Stimulated activated CD4-positive, alpha-beta T cell treated with anti-CD3 and anti-CD28 coated beads, Interleukin-4, amount 100 ng/mL, for 4 hours (primary cell): ENCODE measurements at places on chromosomes 7 and 10.

GRCh38 chr7:31076051-31076450 lies 23.9 kb downstream of the ADCYAP1R1 start:
- no peak for DNase-seq

DNA sequence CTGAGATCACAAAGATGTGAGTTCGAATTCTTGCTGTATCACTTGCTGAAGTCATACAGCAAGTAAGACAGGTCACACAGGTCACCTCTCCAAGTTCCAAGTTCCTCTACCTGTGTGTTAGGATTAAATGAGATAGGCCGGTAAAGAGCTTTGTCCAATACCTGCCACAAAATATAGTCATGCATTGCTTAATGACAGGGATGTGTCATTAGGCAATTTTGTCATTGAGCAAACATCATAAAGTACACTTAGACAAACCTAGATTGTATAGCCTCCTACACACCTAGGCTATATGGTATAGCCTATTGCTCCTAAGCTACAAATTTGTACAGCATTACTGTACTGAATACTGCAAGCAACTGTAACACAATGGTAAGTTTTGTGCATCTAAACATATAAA lies 469.4 kb downstream of the KCNMA1 start:
- DNase-seq: no peak

GRCh38 chr7:132377015-132377414 lies 199.3 kb downstream of the PLXNA4 start:
- DNase-seq: no peak

GRCh38 chr7:148238761-148239325 lies 351.7 kb upstream of the C7orf33 start:
- no peak for DNase-seq

- no peak for DNase-seq
Measured at GRCh38 chr7:133233142-133233541, 19.7 kb upstream of the EXOC4 start.

DNA sequence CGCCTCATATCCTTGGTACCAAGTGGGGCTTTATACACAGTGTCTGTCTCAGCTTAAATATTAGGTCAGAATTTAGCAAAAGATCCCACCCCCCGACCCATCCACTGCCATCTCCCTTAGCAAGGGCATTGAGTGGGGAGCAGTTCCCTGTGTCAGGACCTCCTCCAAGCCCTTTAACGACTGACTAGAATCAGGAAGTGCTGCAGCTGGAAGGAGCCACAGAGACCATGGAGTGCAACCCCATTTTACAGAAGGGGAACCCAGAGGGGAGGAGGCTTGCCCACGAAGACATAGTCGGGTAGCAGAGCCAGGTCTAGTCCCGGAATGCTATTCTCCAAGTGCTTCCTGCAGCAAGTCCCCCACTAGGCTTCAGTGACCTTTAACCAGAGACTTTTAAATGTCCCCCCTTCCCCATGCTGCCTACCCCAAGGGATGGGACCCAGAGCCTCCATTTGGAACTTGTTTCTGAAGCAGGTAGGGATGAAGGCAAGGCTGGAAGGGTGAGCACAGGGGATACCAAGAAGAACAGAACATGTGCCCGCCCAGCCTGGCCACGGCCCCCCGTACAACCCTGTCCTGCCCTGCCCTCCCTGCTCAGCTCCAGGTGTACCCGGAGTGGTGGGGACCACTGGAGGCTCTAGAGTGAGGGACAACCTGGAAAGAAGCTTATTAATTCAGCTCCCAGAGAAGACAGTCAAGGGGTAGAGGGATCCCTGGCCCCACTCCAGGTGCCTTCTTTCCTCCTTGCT lies 41.3 kb downstream of the C10orf105 start:
- DNase-seq: no peak

- DNase-seq: no peak
Measured at GRCh38 chr7:23472046-23472445, 1.8 kb upstream of the IGF2BP3 start.

DNA sequence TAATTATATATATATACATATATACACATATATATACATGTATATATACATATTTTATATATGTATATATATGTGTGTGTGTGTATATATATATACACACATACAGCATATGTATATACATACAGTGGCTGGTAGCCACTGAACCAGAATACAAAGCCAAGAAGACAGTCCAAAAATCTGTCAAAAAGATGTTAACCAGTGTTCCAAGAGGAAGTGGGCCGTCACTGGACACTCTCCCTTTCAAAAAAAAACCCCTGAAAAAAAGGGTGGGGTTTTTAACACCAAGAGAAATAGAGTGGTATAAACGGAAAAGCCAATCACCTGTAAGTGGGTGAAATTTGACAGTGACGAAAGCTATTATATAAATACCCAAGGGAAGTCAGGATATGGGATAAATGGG lies 31.1 kb upstream of the C1GALT1 start:
- DNase-seq: no peak

GRCh38 chr10:82558014-82558607 lies 683.1 kb downstream of the NRG3 start:
- no peak for DNase-seq

DNA sequence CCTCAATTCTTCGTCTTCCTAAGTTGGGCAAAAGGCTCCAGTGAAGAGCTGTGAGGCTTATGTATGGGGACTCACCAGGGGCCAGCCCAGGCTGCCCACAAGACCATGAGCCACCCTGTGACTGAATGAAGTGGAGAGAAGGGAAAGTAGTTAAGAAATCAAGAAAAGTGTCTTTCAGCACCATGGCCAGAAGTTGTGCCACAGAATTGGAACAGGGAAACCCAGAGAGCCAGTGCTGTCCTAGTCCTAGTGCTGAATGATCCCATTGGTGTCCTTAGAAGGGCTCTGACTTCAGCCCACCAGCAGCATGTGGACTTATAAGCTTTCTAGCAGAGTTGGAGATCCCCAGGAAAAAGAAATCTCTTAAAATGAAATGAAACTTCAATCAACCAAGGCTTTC lies 37.0 kb upstream of the CCSER2 start:
- no peak for DNase-seq

- DNase-seq: no peak
Measured at GRCh38 chr7:83617858-83618257, 31.1 kb downstream of the SEMA3E start.

DNA sequence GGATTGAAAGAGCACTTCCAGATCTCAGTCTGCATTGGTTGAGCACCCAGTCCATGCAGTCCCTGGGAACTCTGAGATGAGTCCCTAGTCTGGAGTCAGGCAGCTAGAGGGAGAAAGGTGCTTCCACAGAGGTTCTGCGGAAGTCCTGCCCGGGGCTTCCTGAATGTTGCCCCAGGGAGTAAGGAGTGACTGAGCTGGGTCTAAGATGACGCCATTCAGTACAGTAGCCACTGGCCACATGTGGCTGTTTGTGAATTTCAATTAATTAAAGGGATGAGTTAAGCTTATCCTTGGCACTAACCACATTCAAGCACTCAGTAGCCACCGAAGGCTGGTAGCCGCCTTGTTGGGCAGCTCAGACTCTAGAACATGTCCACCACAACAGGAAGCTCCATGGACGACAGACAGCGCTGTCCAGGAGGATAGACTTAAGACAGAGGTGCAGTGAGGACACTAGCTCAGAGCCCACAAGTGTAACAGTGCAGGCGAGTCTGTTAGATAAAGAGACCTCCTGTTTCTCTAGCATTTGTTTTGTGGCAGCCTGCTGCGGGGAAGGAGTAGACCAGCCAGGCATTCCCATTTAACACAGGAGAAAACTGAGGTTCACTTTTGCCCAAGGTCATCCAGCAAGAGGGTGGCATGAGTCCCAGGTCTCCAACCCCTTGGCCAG lies 101.6 kb upstream of the PPIF start:
- no peak for DNase-seq

DNA sequence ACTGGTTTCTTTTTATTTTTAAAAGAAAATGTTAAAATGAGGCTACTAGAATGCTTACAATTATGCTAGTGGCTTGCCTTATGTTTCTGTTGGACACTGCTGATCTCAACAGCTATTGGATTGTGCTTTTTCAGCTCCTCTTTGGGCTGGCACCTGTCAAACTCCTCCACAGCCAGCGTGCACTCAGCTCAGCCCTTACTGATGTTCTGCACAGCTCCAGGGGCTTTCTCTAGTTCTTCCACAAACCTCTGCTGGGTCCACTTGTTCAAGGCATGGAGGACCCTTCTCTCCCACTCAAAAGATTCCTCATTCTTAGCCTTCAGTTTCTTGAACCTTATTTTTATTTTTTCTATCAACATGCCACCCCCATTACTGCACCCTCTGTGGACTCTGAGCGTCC lies 96.0 kb downstream of the VIPR2 start:
- DNase-seq: no peak

DNA sequence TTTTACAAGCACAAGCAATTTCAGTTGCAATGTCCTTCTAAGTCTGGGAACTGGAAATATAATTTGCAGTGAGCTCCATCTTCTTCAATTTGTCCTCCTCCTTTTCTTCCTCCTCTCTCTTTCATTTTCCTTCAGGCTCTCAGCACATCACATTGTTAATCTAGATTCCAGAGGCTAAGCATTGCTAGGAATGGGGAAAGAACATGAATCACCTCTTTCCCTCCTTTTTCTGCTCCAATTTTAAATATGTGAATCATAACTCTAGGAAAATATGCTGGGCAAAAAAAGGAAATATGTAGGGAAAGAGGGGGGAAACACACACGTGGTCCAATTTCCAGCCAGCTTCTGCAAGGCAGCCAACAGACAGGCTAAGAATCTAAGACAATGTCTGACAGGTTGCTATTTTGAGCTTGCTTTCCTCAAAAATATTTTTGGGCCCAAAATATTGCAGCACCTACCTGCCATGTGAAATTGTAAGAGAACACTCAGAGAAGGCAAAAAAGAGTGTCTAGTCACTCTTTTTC lies 72.7 kb upstream of the NUPR2 start:
- no peak for DNase-seq

GRCh38 chr7:155145477-155146255 lies 75.5 kb downstream of the HTR5A start:
- DNase-seq: no peak

GRCh38 chr10:7345717-7346116 lies 65.1 kb downstream of the SFMBT2 start:
- no peak for DNase-seq

- no peak for DNase-seq
Measured at GRCh38 chr7:21886396-21886795, 59.3 kb downstream of the CDCA7L start.

DNA sequence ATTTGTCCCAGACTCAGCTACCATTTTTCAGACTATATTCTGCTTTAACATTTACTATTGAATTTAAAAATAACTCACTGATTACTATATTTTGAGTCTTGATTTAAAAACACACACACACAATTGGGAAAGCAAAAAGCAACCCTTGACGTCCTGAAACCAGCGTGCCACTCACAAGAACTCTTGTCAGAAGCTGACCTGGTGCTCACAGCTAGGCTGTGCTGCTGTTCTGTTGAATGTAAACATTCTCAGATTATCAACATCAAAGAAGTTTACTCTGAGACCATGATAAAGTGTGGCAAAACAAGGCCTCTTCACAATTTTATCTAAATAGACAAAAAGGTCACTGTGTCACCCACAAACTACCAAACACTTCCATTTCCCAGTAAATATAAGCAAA lies 62.6 kb upstream of the CACNA2D1 start:
- DNase-seq: no peak

DNA sequence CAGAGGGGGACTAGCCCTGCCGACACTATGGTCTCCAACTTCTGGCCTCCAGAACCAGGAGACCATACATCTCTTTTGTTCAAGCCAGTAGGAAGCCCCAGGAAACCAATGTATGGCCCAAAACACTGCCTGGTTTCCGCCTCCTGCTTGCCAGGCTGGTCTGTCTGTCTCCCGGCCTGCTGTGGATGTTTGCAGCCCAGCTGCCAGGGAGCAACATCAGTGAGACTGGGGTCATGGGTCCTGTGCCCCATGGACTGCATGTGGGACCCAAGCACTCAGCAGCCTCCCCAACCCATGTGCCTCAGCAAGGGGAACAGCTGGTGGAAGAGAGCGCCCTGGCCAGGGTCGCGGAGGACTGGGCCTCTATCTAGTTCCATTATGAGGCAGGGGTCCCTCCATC lies 33.4 kb upstream of the NUB1 start:
- no peak for DNase-seq
